Upper lobe of right lung (tissue), 1 donor: ENCODE measurements at places on chromosomes 13 and 19.

DNA sequence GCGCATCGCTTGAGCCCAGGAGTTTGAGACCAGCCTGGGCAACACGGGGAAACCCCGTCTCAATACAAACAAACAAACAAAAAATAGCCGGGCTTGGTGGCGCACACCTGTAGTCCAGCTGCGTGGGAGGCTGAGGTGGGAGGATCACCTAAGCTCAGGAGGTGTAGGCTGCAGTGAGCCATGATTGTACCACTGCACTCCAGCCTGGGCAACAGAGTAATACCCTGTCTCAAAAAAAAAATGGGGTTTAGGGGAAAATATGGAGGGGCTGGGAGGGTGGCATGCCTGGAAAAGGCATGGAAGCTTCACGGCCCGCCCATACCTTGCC lies 1.9 kb upstream of the ISYNA1 start:
- H3K4me3 ChIP-seq = no peak overlapping the region
- no peak overlapping the region for H3K27ac ChIP-seq
- H3K4me1 ChIP-seq = peaks cover 19% of the 10 kb centered on the region

DNA sequence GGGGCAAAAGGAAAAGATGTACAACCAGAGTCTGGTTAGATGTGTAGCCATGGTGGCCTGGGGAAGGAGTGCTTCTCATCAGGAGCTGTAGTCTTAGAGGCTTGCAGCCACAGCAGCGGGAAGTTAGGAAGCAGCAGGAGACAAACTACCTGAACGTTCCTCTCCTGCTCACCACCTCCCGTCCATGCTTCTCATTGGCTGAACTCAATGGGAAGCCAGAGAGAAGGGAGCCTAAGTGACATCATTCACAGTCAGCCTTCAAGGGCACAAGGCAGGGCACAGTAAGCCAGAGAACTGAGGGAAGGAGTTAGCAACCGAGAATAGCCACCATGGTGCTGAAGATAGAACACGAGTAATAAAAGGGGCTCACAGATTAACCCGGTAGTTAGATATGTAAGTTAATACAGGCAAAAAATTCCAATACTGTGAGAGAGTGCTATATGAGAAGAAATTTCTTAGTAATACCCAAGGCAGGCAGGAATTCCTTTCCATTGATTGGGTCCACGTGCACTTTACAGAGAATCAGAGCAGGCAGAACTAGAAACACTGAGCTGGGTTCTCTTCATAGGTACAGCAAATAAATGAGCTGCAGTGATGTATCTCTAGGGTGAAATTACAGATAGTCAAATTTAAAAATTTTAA lies 391.5 kb upstream of the DACH1 start:
- no peak overlapping the region for H3K27ac ChIP-seq
- H3K4me3 ChIP-seq = no peak overlapping the region
- no peak for DNase-seq
- no peaks in the 10 kb centered on the region for H3K36me3 ChIP-seq

GRCh38 chr19:47094557-47095475 lies 18.8 kb downstream of the ZC3H4 start:
- peak overlapping the region; percentile 90 for H3K27ac ChIP-seq
- no peaks in the 10 kb centered on the region for H3K27me3 ChIP-seq
- H3K4me3 ChIP-seq = no peak overlapping the region
- peaks cover 52% of the 10 kb centered on the region for H3K4me1 ChIP-seq

GRCh38 chr19:719636-720344 lies 11.1 kb downstream of the PALM start:
- no peaks in the 10 kb centered on the region for H3K36me3 ChIP-seq
- H3K27me3 ChIP-seq = peaks cover 16% of the 10 kb centered on the region
- H3K4me3 ChIP-seq = no peak overlapping the region
- no peak for DNase-seq
- H3K27ac ChIP-seq = peak overlapping the region; percentile 65

- H3K4me1 ChIP-seq = no peaks in the 10 kb centered on the region
- no peaks in the 10 kb centered on the region for H3K36me3 ChIP-seq
- no peak overlapping the region for H3K4me3 ChIP-seq
- no peaks in the 10 kb centered on the region for H3K27me3 ChIP-seq
- DNase-seq = no peak
- H3K27ac ChIP-seq = no peak overlapping the region
These were observed 30.8 kb downstream of the FAM124A start for GRCh38 chr13:51252954-51253532.
